GM23338 (cell line): ENCODE measurements at places on chromosomes 6 and 20. TPM values are rescaled to one million over a fixed set of nuclear protein-coding genes. Genes with fewer than 3 reads are reported as not detected.
A peak's percentile ranks its signal among the peaks of the same experiment; 100 is the strongest.

APOBEC2 gene
- not detected in 2 replicates for total RNA-seq

DNA sequence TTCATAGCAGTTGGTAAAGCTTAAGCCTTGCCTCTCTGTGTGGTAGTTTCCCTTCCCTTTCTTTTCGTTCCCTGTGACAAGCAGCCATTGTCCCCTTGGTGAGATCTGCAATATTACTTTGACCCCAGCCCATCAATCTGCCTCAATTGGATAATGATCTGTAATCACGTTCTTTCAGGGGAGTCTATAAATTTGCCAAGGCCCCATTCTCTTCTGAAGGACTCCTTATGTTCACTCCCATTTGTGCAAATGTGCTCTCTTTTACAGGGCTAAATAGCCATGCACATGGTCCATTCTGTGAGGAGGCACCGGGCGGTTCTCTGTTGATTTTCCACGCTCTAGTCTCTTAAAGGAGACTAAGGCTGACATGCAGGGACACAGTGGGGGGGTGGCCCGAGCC lies 660.4 kb upstream of the SLC35B3 start:
- H3K36me3 ChIP-seq: no peaks in the 10 kb centered on the region
- H3K4me3 ChIP-seq: no peak overlapping the region
- DNase-seq: no peak
- H3K27me3 ChIP-seq: no peaks in the 10 kb centered on the region

GRCh38 chr20:23782366-23782983 lies 31.7 kb upstream of the CST1 start:
- no peaks in the 10 kb centered on the region for H3K36me3 ChIP-seq
- no peaks in the 10 kb centered on the region for H3K27me3 ChIP-seq
- H3K4me1 ChIP-seq: no peaks in the 10 kb centered on the region
- no peak overlapping the region for H3K27ac ChIP-seq

DNA sequence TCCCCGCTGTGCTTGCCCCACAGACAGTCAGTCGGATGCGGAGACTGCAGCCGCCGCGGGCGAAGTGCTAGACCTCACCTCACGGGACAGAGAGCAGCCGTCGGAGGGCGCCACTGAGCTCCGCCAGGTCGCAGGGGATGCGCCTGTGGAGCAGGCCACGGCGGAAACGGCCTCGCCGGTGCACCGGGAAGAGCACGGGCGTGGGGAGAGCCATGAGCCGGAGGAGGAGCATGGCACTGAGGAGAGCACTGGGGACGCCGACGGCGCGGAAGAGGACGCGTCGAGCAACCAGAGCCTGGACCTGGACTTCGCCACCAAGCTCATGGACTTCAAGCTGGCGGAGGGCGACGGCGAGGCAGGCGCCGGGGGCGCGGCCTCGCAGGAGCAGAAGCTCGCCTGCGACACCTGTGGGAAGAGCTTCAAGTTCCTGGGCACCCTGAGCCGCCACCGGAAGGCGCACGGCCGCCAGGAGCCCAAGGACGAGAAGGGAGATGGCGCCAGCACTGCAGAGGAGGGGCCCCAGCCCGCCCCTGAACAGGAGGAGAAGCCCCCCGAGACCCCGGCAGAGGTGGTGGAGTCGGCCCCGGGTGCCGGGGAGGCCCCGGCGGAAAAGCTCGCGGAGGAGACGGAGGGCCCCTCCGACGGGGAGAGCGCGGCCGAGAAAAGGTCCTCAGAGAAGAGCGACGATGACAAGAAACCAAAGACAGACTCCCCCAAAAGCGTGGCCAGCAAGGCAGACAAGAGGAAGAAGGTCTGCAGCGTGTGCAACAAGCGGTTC lies 66.4 kb downstream of the SSR1 start:
- peak; percentile 71 for DNase-seq
- no peak overlapping the region for H3K27ac ChIP-seq
- H3K36me3 ChIP-seq: no peaks in the 10 kb centered on the region

TFAP2D gene
- not detected in 2 replicates for total RNA-seq
